ENCODE measurements at places on chromosomes 1 and 21.
A peak's percentile ranks its signal among the peaks of the same experiment; 100 is the strongest.

GRCh38 chr1:222285526-222285925 is 262.4 kb downstream of the HHIPL2 start:
- DNase-seq = no peak

DNA sequence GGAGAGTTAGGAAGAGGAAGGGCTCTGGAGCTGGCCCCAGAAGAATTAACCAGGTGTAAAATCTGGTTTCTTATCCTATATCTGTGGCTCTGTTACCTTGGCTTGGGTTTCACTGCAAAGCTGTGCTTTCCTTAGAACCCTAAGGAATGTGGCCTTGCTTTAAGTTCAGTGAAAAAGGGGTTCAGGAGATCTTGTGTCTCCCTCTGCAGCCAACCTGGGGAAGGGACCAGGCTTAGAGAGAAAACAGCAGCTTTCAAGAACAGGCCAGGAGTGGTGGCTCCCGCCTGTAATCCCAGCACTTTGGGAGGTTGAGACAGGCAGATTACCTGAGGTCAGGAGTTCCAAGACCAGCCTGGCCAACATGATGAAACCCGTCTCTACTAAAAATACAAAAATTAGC is 16.1 kb upstream of the MYCL start:
- no peak for DNase-seq

DNA sequence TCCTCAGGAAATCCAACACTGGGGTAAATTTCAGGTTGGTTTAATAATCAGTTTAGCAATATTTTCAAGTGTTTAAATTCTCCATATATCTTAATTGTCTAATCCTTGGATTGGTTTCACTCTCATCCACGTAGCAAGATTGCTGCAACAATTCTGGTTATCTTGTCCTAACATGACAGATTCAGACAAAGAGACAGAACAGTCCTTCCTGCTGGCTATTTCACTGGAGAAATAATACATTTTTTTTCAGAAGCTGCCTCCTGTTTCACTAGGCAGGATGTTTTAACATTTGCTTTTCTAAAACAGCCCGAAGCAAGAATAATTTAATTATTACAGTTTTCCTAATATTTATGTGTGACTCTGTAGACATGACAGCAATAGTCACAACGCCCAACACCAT is 2011.2 kb downstream of the NCAM2 start:
- no peak for DNase-seq

DNA sequence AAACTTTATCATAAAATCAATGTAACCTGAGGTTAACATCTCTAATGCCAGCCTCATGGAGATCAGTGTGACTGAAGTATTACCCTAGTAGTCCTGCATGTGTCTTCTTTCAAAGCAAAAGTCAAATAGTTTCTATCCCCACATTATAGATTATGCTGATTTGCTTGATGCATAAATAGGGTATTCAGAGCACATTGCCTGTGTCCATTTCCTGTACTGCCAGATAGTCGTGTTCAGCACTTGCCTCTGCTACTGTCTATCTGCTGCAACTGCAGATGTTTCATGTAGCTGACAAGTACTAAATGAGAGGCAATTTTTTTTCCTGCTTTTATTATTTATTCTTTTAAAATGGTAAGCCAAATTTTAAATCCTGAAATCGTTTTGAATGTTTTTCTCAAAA is 348.7 kb downstream of the CHRM3 start:
- DNase-seq = no peak

DNA sequence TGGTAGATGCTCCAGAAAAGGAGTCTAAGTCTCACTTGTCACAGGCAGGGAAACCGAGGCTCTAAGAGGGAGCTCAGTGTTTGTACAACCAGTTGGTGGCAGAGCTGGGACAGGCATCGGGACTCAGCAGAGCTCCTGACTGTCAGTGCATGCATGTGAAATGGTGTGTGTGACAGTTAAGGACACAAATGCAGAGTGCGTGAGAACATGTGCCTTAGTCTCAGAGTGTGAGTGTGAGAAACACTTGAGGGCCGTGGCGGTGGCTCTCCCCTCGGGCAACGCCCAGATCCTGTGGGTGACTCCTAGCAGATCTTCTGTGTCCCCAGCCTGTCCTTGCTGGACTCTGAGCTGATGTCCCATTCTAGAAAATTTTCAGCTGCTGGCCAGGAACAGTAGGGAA is 362.6 kb downstream of the MATN1 start:
- no peak for DNase-seq

DNA sequence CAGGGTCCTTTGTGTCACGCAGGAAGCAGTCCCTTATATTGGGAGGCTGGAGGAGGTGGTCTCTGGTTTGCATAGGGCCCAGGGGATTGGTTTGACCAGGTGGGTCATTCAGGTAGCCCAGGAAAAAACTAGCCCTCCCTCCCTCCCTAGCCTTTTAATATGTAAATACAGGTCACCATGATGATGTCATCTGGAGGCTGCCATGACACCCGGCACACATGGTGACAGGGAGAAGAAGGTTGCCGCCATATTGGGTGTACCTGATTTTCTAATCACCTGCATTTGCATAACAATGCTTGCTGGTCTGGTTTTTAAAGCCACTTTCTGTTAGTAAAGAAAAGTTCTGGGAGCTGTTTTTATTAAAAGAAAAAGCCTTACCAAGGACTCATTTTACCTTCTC is 791.0 kb upstream of the ADGRL4 start:
- DNase-seq = no peak

DNA sequence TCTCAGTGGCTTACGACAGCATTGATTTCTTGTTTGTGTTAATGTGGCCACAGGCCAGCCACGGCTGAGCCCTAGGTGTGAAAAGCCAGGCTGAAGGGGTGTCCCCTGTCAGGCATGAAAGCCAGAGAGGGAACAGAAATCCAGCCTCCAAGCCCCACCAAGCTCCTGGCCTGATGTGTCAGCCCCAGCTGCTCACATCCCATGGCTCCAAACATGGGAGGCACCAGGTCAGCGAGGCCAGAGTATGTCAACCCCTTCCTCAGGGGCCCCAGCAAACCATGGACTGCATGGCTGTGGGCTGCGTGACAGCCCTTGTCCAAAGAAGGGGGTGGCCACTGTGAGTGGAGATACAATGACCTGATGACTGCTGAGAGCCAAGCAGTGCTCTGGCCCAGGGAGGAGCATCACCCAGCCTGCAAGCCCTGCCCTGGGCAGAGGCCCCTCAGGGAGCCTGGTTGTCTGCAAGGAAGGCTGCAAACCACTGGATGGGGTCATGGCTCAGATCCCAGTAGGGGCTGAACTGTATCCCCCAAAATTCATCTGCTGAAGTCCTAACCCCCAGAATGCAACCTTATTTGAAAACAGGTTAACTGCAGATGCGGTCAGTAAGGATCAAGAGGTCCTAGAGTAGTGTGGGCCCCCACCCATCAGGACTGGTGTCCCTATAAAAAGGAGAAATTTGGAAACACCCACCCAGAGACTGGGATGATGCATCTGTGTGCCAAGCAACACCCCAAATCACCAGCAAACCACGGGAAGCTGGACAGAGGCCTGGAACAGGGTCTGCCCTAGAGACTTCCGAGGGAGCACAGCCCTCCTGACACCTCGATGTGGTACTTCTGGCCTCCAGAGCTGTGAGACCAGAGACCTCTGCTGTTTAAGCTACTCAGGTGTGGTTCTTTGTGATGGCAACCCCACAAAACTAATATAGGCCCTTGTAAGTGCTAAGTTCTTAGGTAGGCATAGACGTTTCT is 3.3 kb upstream of the MX2 start:
- no peak for DNase-seq

DNA sequence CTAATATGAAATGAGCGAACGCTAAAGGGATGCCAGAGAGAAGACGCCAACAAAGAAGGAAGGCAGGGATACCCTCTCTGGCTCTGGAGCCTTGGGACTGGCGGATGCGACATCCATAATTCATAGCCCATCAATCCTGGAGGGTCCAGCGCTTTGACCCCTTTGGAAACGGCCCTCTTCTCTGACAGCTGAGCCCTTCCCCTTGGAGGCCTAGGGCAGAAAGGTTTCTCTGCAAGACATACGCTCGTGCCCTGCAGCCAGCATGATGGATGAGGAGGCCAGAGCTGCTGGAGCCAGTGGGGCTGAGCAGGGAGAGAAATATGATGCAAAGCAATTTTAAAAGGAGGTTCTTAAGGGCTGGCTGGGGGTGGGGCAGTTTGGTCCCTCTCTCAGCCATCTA is 22.2 kb downstream of the OPTC start:
- DNase-seq = no peak

DNA sequence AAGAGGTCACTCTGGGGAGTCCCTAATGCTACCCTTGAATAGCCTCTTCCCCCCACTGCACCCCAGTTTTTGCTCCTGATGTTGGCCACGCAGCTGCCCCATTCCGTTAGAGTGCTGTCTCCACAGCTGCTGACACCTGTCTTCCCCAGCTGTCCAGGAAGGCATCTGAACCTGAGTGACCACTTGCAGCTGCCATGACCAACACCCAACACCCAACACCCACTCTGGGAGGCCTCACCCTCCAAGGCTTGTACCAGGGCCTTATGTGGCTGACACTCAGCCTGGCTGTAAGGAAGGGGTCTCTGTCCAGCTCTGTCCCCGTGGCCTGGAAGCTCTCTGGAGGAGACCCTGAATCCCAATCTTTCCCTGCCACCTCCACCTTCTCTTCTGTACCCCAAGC is 26.7 kb upstream of the LDLRAP1 start:
- DNase-seq = no peak

DNA sequence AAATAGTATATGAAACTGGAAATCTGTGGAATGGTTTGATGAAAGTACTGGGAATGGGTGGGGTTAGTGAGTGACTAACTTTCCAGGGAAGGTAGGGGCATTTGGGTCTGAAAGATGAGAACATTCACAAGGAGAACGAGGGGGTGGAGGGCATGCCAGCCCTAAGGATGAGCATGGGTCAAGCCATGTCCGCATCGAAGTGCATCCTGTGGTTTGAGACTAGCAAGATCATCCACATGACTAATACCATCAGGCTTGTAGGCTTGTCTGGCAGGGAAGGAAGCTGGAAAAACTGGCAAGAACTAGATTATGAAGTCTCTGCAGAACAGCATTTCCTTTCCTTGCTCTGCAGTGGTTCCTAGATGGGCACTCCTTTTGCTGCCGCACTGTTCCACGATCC is 70.4 kb upstream of the UBE2U start:
- DNase-seq = peak; percentile 9

- DNase-seq = no peak
Measured at GRCh38 chr1:178629252-178630154, 95.5 kb upstream of the RALGPS2 start.

- DNase-seq = no peak
Measured at GRCh38 chr1:34829250-34829649, 30.3 kb downstream of the SMIM12 start.

DNA sequence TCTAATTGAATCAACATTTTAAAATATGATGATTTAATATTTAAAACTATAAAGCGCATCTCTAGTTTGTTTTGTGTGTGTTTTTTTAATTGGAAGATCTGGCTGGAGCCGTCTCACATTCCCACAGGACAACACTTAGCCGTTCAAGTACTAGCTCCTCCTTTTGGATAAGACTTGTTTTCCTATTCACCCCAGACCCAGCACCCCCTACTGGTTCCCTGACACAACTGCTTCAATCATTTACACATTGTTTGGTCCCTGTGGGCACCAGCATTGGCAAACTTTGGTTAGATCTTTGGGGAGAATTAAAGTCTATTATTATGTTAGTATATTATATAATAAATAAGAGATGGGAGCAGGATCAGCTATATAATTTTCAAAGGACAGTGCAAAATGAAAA is 34.5 kb downstream of the TYW3 start:
- no peak for DNase-seq

DNA sequence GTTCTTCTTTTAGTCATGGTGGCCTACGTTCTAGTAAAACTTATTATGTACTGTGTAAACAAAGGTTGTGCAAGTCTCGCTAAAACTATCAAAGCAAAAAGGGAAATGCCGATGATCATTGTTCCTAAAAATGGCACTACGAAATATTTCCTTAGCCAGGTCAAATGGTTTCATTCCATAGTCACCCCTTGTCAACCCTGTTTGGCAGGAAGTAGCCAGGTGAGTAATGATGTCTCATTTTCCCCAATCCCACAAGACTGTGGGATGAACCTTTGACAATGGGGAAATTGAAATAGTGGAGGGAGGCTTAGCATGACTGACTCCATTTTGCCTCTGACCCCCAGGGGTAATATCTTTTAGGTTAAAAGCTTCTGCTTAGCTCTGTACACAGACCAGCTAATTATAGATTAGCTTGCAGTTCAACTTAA is 5.6 kb upstream of the REN start:
- DNase-seq = no peak

DNA sequence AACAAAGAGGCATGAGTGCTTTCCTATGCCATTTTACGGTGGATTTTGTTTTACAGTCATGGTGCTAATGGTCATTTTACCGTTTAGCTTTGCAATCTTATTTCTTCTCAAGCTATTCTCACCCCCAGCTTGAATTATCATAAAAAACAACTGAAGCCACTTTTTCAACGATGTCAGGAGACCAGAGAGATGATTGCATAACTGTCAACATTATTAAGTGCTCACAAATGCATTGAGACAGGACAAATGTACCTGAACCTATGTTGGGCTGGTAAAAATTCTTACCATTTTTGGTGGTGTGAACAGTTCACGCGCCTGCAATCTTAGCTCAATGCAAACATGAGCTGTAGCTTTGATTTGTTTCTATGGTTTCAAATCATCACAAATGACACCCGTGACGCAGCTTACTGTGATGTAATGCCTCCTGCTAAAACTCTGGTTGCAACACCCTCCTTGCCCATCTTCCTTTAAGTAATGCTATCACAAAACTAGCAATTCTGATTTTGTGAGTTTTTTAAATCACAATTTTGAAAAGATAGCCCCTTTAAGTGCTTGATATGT is 104.4 kb downstream of the UCHL5 start:
- DNase-seq = no peak

DNA sequence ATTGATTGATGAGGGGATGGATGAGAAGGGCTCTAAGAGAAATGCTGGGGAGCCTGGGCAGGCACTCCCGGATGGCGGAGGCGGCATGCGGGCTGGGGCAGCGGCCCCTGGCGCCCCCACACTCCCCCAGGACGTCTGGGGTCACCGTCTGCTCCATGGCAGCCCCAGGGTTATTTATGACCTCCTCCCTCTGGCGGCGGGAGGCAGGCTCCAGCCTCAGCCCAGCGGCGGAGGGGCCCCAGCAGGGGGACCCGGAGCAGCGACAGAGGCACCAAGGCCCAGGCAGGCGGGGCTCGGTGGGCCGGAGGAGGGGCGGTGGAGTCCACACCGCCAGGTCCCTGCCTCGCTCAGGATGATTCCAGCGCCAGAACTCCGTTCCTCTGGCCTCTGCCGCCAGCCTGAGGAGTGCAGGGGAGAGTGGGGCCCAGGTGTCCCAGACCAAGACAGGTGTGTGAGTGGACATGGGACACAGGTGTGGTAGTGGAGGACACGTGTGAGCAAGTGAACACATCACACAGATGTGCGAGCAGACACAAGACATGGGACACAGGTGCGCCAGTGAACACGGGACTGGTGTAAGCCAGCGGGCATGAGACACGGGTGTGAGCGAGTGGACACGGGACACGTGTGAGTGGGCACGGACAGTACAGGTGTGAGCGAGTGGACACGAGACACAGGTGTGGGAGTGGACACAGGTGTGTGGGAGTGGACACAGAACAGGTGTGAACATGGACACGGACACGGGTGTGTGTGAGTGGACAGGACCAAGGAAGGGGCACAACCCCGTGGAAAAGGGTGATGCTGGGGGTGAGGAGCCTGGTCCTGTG is 2.5 kb upstream of the SAMD11 start:
- DNase-seq = peak; percentile 92
